ENCODE measurements at places on chromosomes 7 and 10. TPM values are rescaled to one million over a fixed set of nuclear protein-coding genes. Genes with fewer than 3 reads are reported as not detected.

ZNF485 gene
- 2.3 TPM for total RNA-seq

PRKG1 gene
- 1.1 TPM for total RNA-seq

RARRES2 gene
- not detected for total RNA-seq

ING3 gene
- 17.2 TPM for total RNA-seq

ACADSB gene
- total RNA-seq = 4.9 TPM

ZFAND2A gene
- total RNA-seq = 7.8 TPM

PPP1R17 gene
- not detected for total RNA-seq

FKBP9 gene
- 145 TPM for total RNA-seq

GPC2 gene
- total RNA-seq = 6.8 TPM

SEMA3A gene
- total RNA-seq = 88.9 TPM

C10orf120 gene
- not detected for total RNA-seq

PAX4 gene
- total RNA-seq = not detected

TBX20 gene
- total RNA-seq = 0.97 TPM

CLCN1 gene
- total RNA-seq = not detected

SFXN4 gene
- total RNA-seq = 18.8 TPM

GAD2 gene
- not detected for total RNA-seq

ZNF277 gene
- total RNA-seq = 59.4 TPM

RGS10 gene
- total RNA-seq = 44.4 TPM

KAZALD1 gene
- total RNA-seq = 3.6 TPM

HABP2 gene
- total RNA-seq = not detected

KEL gene
- total RNA-seq = not detected

OR2A1 gene
- total RNA-seq = under 0.01 TPM

HOXA2 gene
- 0.15 TPM for total RNA-seq

ITPRID1 gene
- not detected for total RNA-seq

TCF7L2 gene
- 1.8 TPM for total RNA-seq

ACTR3C gene
- 1.5 TPM for total RNA-seq

RBM20 gene
- total RNA-seq = not detected

DNAJC1 gene
- 35.1 TPM for total RNA-seq

CYP2C8 gene
- not detected for total RNA-seq

NFE2L3 gene
- 82.5 TPM for total RNA-seq

C10orf67 gene
- under 0.01 TPM for total RNA-seq

GJD4 gene
- not detected for total RNA-seq

CTAGE4 gene
- total RNA-seq = 0.30 TPM

OR6V1 gene
- total RNA-seq = not detected

Data from epithelial cell of umbilical artery (primary cell).